ENCODE measurements at places on chromosomes 1 and 21. TPM values are rescaled to one million over a fixed set of nuclear protein-coding genes. Genes with fewer than 3 reads are reported as not detected.

- no peaks in the 10 kb centered on the region for H3K27me3 ChIP-seq
- no peak overlapping the region for H3K4me3 ChIP-seq
- DNase-seq, result no peak
- no peak overlapping the region for H3K27ac ChIP-seq
- no peaks in the 10 kb centered on the region for H3K36me3 ChIP-seq
Measured at GRCh38 chr1:90174246-90174645, 179.3 kb downstream of the ZNF326 start.

DNA sequence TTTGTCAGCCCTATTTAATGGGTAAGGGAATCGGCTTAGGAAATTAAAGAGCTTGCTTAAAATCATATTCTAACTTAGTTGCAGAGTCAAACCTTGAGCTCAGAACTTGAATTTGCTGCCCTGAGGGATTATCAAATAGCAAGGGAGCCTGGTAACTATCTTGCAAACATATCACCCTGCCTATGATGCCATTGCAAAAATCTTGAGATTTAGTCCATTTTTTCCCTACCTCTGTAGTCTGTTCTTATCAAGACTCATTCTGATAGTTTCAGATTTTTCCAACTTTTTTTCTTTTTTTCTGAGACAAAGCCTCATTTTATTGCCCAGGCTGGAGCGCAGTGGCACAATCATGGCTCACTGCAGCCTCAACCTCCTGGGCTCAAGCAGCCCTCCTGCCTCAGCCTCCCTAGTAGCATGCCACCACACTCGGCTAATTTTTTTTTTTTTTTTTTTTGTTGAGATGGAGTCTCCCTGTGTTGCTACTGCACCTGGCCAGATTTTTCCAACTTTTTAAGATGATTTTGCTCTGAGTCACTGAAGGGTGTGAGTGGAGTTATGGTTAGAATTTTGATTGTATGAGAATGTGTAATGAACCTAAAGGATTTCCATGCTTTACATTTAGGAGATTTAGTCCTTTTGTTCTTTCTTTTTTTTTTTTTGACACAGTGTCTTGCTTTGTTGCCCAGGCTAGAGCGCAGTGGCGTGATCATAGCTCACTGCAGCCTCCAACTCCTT lies 12.2 kb downstream of the SARS1 start:
- no peaks in the 10 kb centered on the region for H3K4me1 ChIP-seq
- H3K27me3 ChIP-seq, result no peaks in the 10 kb centered on the region
- no peak for DNase-seq
- no peak overlapping the region for H3K27ac ChIP-seq
- H3K36me3 ChIP-seq, result peaks cover 68% of the 10 kb centered on the region
- H3K4me3 ChIP-seq, result no peak overlapping the region

GRCh38 chr1:43521756-43522155 lies 8.9 kb upstream of the PTPRF start:
- no peaks in the 10 kb centered on the region for H3K4me1 ChIP-seq
- H3K36me3 ChIP-seq, result no peaks in the 10 kb centered on the region
- H3K27ac ChIP-seq, result no peak overlapping the region
- no peaks in the 10 kb centered on the region for H3K27me3 ChIP-seq

- H3K36me3 ChIP-seq, result no peaks in the 10 kb centered on the region
- DNase-seq, result no peak
- no peaks in the 10 kb centered on the region for H3K4me1 ChIP-seq
- no peak overlapping the region for H3K27ac ChIP-seq
- H3K27me3 ChIP-seq, result no peaks in the 10 kb centered on the region
Measured at GRCh38 chr1:46153228-46153627, 20.8 kb upstream of the PIK3R3 start.

GRCh38 chr1:204426035-204426436 lies 14.4 kb upstream of the PPP1R15B start:
- no peak for DNase-seq
- no peak overlapping the region for H3K4me3 ChIP-seq
- H3K36me3 ChIP-seq, result peaks cover 72% of the 10 kb centered on the region

GRCh38 chr1:115827452-115828044 lies 13.4 kb downstream of the NHLH2 start:
- peaks cover 15% of the 10 kb centered on the region for H3K4me1 ChIP-seq
- no peaks in the 10 kb centered on the region for H3K36me3 ChIP-seq
- H3K27me3 ChIP-seq, result peaks cover 21% of the 10 kb centered on the region
- peak overlapping the region; percentile 50 for H3K4me3 ChIP-seq
- DNase-seq, result no peak

DNA sequence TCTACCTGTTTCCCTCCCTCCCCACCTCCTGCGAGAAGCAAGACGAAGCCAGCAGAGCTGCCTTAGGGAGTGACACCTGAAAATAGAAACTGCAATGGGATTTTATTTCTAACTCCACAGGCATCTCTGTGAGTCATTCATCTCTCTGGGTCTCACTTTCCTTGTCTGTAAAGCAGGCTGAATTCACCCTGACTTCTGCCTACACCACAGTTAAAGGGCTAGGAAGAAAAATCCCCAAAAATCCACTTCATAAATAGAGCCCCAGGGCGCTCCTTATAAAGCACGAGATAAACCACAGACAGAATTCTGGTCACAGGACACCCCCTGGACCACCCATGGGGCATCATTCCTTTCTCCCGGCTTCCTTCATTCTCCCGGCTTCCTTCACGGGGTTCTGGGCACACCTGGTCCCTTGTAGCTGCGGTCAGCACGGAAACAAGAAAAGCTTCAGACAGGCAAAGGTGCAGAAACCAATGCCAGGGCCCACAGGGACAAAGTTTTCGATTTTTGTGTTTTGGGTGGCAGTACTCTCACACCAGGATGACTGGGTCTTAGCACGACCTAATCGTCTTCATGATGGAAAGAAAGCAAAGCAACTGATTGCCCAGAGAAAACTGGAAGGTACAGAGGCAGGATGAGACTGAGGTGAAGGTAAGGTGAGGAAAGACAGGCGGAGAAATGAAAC lies 2.8 kb upstream of the H6PD start:
- H3K27me3 ChIP-seq, result no peaks in the 10 kb centered on the region
- no peak overlapping the region for H3K27ac ChIP-seq

DNA sequence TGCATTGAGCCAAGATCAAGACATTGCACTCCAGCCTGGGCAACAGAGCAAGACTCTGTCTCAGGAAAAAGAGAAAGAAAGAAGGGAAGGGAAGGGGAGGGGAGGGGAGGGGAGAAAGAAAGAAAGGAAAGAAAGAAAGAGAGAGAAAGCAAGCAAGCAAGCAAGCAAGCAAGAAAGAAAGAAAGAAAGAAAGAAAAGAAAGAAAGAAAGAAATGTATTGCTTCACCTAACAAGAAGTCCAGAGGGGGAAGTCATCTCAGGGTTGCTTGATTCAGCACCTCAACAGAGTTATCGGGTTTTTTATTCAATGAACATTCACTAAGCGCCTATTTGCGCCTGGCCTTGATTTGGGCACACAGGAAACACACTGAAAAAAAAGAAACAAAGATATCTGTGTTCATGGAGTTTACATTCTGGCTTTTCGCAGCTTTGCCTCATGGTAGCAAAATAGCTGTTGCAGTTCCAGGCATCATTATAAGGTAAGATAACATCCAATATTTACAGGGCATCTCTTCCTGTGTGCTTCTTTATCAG lies 8.2 kb upstream of the RCSD1 start:
- no peak for DNase-seq
- H3K4me1 ChIP-seq, result peaks cover 16% of the 10 kb centered on the region
- H3K36me3 ChIP-seq, result no peaks in the 10 kb centered on the region
- H3K4me3 ChIP-seq, result no peak overlapping the region

DNA sequence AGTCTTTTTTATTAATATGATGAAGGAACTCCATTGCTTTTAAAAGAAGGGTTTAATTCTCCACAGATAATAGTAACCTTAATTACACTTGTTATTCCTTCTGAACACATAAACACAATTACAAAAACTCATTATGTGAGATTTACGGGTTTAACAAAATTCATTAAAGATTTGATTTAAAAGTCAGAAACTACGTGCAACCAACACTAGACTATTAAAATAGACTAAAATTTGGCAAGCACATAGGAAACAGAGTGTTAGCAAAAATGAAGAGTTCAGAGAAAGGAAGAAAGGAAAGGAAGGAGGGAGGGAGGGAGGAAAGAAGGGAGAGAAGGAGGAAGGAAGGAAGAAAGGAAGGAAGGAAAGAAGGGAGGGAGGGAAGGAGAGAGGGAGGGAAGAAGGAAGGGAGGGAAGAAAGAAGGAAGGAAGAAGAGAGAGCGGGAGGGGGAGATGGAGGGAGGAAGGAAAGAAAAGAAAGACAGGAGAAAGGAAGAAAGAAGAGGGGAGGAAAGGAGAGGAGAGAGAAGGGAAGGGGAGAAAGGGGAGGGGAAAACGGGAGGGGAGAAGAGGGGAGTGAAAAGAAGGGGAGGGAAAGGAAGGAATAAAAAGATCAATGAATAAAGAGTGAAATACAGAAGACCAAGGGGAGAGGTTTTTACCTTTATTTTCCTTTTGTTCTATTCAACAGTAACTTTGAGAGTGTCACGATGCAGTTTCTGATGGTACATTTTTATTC lies 123.4 kb upstream of the LYPLAL1 start:
- no peaks in the 10 kb centered on the region for H3K4me1 ChIP-seq
- no peak overlapping the region for H3K4me3 ChIP-seq
- DNase-seq, result no peak
- no peaks in the 10 kb centered on the region for H3K27me3 ChIP-seq

DNA sequence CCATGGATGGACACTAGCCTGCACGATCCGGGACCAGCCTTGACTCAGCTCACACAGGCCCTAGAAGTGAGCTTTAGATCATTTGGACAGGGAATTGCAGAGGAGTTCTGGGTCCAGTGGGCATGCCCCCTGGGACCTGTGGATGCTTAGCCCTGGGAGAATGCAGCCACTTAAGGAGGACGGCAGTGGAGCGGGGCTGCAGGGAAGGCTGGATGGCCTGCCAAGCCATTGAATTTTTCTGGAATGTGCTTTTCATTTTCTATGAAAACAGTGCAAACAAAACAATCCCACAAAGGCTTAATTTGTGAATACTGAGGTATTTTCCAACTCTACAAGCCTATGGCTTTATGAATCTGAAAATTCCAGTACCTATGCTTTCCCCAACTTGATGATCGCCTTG lies 80.4 kb upstream of the GCLM start:
- no peaks in the 10 kb centered on the region for H3K27me3 ChIP-seq
- H3K27ac ChIP-seq, result no peak overlapping the region
- no peaks in the 10 kb centered on the region for H3K36me3 ChIP-seq
- H3K4me1 ChIP-seq, result peaks cover 11% of the 10 kb centered on the region
- no peak for DNase-seq

- DNase-seq, result no peak
- H3K36me3 ChIP-seq, result no peaks in the 10 kb centered on the region
- H3K27ac ChIP-seq, result no peak overlapping the region
- no peak overlapping the region for H3K4me3 ChIP-seq
- no peaks in the 10 kb centered on the region for H3K27me3 ChIP-seq
- no peaks in the 10 kb centered on the region for H3K4me1 ChIP-seq
Measured at GRCh38 chr1:235557495-235557894, 53.2 kb upstream of the B3GALNT2 start.

- H3K27me3 ChIP-seq, result no peaks in the 10 kb centered on the region
- H3K36me3 ChIP-seq, result no peaks in the 10 kb centered on the region
- no peak for DNase-seq
- no peak overlapping the region for H3K4me3 ChIP-seq
- no peak overlapping the region for H3K27ac ChIP-seq
Measured at GRCh38 chr21:35512346-35512745, 463.2 kb upstream of the RUNX1 start.

OVAAL gene
- not detected for total RNA-seq

LIPI gene
- not detected for total RNA-seq

LCE1B gene
- not detected for total RNA-seq

LDLRAD1 gene
- 0.41 TPM for total RNA-seq

TGFB2 gene
- total RNA-seq, result 19.8 TPM

TTC13 gene
- 18.6 TPM for total RNA-seq

SIM2 gene
- total RNA-seq, result not detected

SOX13 gene
- total RNA-seq, result 76.3 TPM

LYPD8 gene
- total RNA-seq, result not detected

CRYZL1 gene
- 38.0 TPM for total RNA-seq
